Nephron progenitor cell (in vitro differentiated cells): ENCODE measurements at places on chromosomes 2 and 18.

- DNase-seq = no peak
- H3K27me3 ChIP-seq = peaks cover 22% of the 10 kb centered on the region
- no peak overlapping the region for H3K27ac ChIP-seq
- H3K4me3 ChIP-seq = no peak overlapping the region
- H3K4me1 ChIP-seq = peaks cover 38% of the 10 kb centered on the region
Measured at GRCh38 chr18:13617826-13618515, 108.4 kb downstream of the FAM210A start.

GRCh38 chr2:127153691-127154158, 46.8 kb upstream of the BIN1 start:
- H3K36me3 ChIP-seq = peaks cover 8% of the 10 kb centered on the region
- no peak for DNase-seq

GRCh38 chr2:100391735-100392515, 25.5 kb downstream of the CHST10 start:
- H3K36me3 ChIP-seq = peaks cover 50% of the 10 kb centered on the region
- no peak for DNase-seq
- H3K4me3 ChIP-seq = no peak overlapping the region

DNA sequence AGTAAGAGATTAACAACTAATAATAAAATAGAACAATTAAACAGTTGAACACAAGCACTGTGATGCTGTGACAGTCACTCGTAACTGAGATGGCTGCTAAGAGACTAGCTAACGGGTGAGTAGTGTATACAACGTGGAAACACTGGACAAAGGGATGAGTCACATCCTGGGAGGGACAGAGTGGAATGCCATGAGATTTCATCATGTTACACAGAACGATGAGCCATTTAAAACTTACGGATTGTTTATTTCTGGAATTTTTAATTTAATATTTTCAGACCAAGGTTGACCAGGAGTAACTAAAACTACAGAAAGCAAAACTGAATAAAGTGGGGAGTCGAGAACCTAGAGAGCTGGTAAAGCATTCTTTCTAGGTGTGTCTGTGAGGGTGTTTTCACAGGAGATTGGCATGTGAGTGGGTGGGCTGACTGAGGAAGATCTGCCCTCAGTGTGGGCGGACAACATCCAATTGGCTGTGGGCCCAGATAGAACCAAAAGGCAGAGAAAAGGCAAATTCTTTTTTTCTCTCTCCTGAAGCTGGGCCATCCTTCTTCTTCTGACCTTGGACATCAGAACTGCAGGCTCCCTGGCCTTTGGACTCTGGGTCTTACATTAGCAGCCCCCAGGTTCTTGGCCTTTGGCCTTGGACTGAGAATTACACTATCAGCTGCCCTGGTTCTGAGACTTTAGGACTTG, 14.6 kb downstream of the TMSB10 start:
- H3K4me1 ChIP-seq = peaks cover 15% of the 10 kb centered on the region
- no peak for DNase-seq
- peaks cover 4% of the 10 kb centered on the region for H3K27me3 ChIP-seq
- no peak overlapping the region for H3K4me3 ChIP-seq

DNA sequence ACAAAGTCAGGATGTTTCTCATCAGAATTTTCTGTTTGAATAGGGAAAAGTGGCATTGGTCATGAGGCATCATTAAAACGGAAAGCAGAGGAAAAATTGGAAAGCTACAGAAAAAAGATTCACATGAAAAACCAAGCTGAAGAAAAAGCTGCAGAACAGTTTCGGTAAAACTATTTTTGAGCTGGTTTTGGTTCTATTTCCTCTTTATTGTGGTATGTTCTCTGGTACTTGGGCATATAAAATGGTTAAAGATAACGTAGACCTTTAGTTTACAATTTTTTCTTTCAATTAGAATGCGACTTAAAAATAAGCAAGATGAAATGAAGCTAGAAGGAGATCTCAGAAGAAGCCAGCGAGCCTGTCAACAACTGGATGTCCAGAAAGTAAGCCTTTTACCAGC, 7.6 kb downstream of the GPATCH11 start:
- no peak overlapping the region for H3K4me3 ChIP-seq
- no peak for DNase-seq
- H3K4me1 ChIP-seq = no peaks in the 10 kb centered on the region

DNA sequence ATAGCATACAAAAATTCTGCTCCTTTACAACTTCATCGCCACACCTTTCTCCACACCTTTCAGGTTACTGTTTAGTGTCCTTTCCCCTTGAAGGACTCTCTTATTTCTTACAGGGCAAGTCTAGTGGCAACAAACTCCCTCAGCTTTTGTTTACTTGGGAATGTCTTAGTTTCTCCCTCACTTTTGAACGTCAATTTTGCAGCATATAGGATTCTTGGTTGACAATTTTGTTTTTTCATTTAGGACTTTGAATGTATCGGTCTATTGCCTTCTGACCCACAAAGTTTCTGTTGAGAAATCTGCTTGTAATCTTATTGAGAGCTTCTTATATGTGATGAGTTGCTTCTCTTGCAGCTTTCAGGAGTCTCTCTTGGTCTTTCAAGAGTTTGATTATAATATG, 43.5 kb downstream of the SLC39A10 start:
- no peak overlapping the region for H3K27ac ChIP-seq
- H3K36me3 ChIP-seq = peaks cover 85% of the 10 kb centered on the region
- DNase-seq = no peak

GRCh38 chr2:231905026-231905425, 21.2 kb downstream of the NPPC start:
- H3K4me3 ChIP-seq = no peak overlapping the region
- DNase-seq = no peak
- peaks cover 16% of the 10 kb centered on the region for H3K27me3 ChIP-seq
- H3K36me3 ChIP-seq = no peaks in the 10 kb centered on the region

GRCh38 chr18:54742659-54743604, 85.3 kb upstream of the RAB27B start:
- peaks cover 2% of the 10 kb centered on the region for H3K27me3 ChIP-seq
- no peak overlapping the region for H3K4me3 ChIP-seq
- H3K36me3 ChIP-seq = no peaks in the 10 kb centered on the region
- no peak for DNase-seq
- H3K27ac ChIP-seq = no peak overlapping the region

GRCh38 chr2:233084488-233084887, 24.3 kb downstream of the INPP5D start:
- no peak for DNase-seq
- H3K4me3 ChIP-seq = no peak overlapping the region
- H3K27ac ChIP-seq = no peak overlapping the region
- no peaks in the 10 kb centered on the region for H3K36me3 ChIP-seq

- no peaks in the 10 kb centered on the region for H3K4me1 ChIP-seq
- peaks cover 20% of the 10 kb centered on the region for H3K27me3 ChIP-seq
- peak; percentile 71 for DNase-seq
- H3K4me3 ChIP-seq = no peak overlapping the region
Measured at GRCh38 chr2:136527560-136527959, 237.8 kb upstream of the THSD7B start.

GRCh38 chr2:177320596-177320995, 56.1 kb upstream of the NFE2L2 start:
- H3K4me1 ChIP-seq = peaks cover 16% of the 10 kb centered on the region
- no peak overlapping the region for H3K27ac ChIP-seq
- no peaks in the 10 kb centered on the region for H3K27me3 ChIP-seq
- peaks cover 29% of the 10 kb centered on the region for H3K36me3 ChIP-seq
- H3K4me3 ChIP-seq = no peak overlapping the region

DNA sequence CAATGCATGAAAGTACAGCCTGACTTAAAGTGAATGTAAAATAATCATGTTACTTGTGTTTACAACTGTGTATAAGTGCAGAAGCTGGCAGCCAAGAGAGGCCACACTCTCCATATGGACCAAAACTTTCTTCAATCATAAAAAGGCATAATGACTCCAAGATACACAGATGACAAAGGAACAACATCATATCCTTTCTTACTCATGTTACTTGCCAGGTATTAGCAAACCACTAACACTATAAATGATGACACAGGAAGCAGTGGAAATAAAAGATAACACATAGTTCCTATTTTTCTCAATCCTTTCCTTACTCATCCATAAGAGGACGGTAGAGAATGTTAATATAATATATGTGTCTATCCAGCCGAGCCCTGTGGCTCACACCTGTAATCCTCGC, 400.0 kb upstream of the CDH2 start:
- no peak for DNase-seq
- H3K4me3 ChIP-seq = no peak overlapping the region
- no peaks in the 10 kb centered on the region for H3K36me3 ChIP-seq
- peaks cover 21% of the 10 kb centered on the region for H3K4me1 ChIP-seq
- H3K27ac ChIP-seq = no peak overlapping the region

DNA sequence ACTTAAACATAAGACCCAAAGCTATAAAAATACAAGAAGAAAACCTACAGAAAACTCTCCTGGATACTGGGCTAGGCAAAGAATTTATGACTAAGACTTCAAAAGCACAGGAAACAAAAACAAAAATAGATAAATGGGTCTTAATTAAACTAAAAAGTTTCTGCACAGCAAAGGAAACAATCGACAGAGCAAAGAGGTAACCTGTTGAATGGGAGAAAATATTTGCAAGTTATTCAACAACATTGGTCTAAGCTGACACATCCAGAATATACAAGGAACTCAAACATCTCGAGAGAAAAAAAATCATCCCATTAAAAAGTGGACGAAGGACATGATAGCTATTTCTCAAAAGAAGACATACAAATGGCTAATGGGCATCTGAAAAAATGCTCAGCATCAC, 72.3 kb upstream of the RBBP8 start:
- no peak overlapping the region for H3K27ac ChIP-seq
- DNase-seq = no peak
- no peak overlapping the region for H3K4me3 ChIP-seq
- H3K4me1 ChIP-seq = no peaks in the 10 kb centered on the region

DNA sequence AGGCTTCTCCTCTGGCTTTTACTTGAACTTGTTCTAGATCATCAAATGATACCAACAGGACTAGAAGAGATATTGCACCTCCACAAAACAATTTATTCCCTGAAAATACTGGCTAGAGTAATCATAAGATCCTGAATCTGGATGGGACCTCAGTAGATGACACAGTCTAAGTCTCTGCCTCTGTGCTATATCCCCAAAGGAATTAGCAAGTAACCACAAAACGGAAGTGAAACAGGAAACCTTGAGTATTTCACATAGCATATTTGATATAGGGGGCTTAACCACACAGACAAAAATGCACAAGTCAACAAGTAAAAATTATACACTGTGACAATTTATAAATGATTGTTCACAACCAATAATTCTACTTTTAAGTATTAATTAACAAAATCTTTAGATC, 456.9 kb upstream of the TNP1 start:
- H3K27me3 ChIP-seq = peaks cover 3% of the 10 kb centered on the region
- no peak for DNase-seq
- H3K36me3 ChIP-seq = peaks cover 35% of the 10 kb centered on the region
- H3K27ac ChIP-seq = no peak overlapping the region
- H3K4me3 ChIP-seq = no peak overlapping the region

GRCh38 chr2:163834221-163834620, 98.4 kb upstream of the FIGN start:
- no peaks in the 10 kb centered on the region for H3K36me3 ChIP-seq
- no peak overlapping the region for H3K27ac ChIP-seq
- no peak overlapping the region for H3K4me3 ChIP-seq
- peaks cover 3% of the 10 kb centered on the region for H3K27me3 ChIP-seq

GRCh38 chr18:59834267-59834666, 65.5 kb upstream of the PMAIP1 start:
- no peak for DNase-seq
- H3K4me3 ChIP-seq = no peak overlapping the region
- no peaks in the 10 kb centered on the region for H3K27me3 ChIP-seq
- peaks cover 17% of the 10 kb centered on the region for H3K4me1 ChIP-seq

- H3K36me3 ChIP-seq = peaks cover 49% of the 10 kb centered on the region
- DNase-seq = no peak
Measured at GRCh38 chr18:12554796-12555388, 103.0 kb downstream of the SPIRE1 start.

GRCh38 chr18:75154259-75154658, 54.7 kb downstream of the PTGR3 start:
- peaks cover 15% of the 10 kb centered on the region for H3K4me1 ChIP-seq
- peaks cover 12% of the 10 kb centered on the region for H3K27me3 ChIP-seq
- H3K4me3 ChIP-seq = no peak overlapping the region
- DNase-seq = no peak
- no peak overlapping the region for H3K27ac ChIP-seq

- H3K27me3 ChIP-seq = peaks cover 3% of the 10 kb centered on the region
- H3K27ac ChIP-seq = peak overlapping the region; percentile 71
- peaks cover 45% of the 10 kb centered on the region for H3K4me1 ChIP-seq
Measured at GRCh38 chr2:235268535-235268934, 225.3 kb upstream of the AGAP1 start.

GRCh38 chr18:10289951-10290637, 164.3 kb upstream of the APCDD1 start:
- H3K27me3 ChIP-seq = peaks cover 4% of the 10 kb centered on the region
- H3K4me1 ChIP-seq = peaks cover 30% of the 10 kb centered on the region
- no peak overlapping the region for H3K4me3 ChIP-seq
- no peak for DNase-seq

GRCh38 chr2:36781907-36782720, 85.6 kb downstream of the VIT start:
- H3K4me3 ChIP-seq = no peak overlapping the region
- H3K27me3 ChIP-seq = no peaks in the 10 kb centered on the region
- no peak for DNase-seq
- H3K27ac ChIP-seq = peak overlapping the region; percentile 14
- H3K4me1 ChIP-seq = peaks cover 29% of the 10 kb centered on the region

DNA sequence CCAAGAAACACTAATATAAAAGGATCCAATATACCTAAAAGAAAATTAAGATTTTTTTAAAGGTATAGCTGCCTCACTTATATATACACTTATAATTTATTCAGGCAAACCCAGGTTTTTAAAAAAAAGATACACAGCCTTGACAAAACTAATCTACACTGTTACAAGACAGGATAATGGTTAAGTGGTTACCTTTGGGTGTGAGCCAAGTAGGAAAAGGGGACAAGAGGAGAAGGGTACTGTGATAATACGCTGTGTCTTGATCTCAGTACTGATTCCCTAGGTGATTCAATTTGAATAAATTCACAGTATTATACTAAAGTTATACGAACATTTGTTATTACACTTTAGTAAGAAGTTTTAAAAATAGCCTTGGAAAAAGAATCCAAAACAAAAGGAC, 30.6 kb downstream of the KLHL41 start:
- no peaks in the 10 kb centered on the region for H3K27me3 ChIP-seq
- H3K27ac ChIP-seq = no peak overlapping the region
- H3K4me3 ChIP-seq = no peak overlapping the region
- peaks cover 49% of the 10 kb centered on the region for H3K36me3 ChIP-seq
